ENCODE measurements at places on chromosomes 3 and 15. TPM values are rescaled to one million over a fixed set of nuclear protein-coding genes. Genes with fewer than 3 reads are reported as not detected.

LMOD3 gene
- total RNA-seq, result not detected

KCNAB1 gene
- total RNA-seq, result not detected

PRR20G gene
- total RNA-seq, result not detected

COLQ gene
- 0.43 TPM for total RNA-seq

CCDC54 gene
- not detected for total RNA-seq

TTLL13 gene
- not detected for total RNA-seq

LRRC15 gene
- 0.17 TPM for total RNA-seq

GCSAM gene
- not detected for total RNA-seq
